ENCODE measurements at places on chromosomes 12 and 14. TPM values are rescaled to one million over a fixed set of nuclear protein-coding genes. Genes with fewer than 3 reads are reported as not detected.
A peak's percentile ranks its signal among the peaks of the same experiment; 100 is the strongest.

- DNase-seq: no peak
Observed at GRCh38 chr12:117854339-117855012, 114.3 kb downstream of the KSR2 start.

GRCh38 chr12:124520265-124520701 lies 47.1 kb downstream of the NCOR2 start:
- DNase-seq: peak; percentile 94

DNA sequence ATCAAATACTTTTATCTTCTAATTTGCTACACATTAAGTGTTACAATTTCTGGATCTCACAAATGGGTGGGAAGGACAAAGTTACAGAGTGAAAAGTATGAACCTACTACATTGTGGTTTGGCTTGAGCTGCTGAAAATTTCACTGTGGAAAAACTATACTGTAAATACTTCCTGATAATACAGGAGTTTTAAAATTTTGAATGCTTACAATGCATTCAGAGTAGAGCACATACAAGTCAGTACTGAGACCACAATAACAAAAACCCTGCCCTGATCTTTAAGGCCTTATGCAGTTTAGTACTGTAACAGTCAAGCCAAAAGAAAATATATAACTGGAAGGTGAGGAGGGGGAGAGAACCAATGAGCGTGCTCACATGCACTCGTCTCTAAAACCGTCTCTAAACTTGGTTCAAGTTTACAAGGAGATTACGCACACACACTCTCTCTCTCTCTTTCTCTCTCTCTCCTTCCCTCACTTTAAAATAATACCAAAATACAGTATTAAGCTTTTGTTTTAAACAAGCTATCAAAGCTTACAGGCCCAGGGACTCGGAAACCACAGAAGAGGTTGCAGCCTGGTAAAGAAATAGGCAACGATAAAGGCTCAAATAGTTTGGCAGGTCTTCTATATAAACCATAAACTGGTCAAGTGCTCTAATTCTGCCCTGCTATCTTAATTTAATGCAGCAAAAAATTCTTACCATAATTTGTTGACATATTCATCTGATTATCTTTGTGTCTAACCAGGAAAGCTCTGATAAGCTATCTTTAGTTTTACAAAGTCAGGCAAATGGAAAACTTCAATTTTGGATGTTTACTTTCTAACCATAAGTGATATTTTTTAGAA lies 58.0 kb downstream of the ATF7 start:
- no peak for DNase-seq

PRH2 gene
- not detected for total RNA-seq

Data from breast epithelium (tissue), 4 donors.